ENCODE measurements at places on chromosomes 4 and X.

DNA sequence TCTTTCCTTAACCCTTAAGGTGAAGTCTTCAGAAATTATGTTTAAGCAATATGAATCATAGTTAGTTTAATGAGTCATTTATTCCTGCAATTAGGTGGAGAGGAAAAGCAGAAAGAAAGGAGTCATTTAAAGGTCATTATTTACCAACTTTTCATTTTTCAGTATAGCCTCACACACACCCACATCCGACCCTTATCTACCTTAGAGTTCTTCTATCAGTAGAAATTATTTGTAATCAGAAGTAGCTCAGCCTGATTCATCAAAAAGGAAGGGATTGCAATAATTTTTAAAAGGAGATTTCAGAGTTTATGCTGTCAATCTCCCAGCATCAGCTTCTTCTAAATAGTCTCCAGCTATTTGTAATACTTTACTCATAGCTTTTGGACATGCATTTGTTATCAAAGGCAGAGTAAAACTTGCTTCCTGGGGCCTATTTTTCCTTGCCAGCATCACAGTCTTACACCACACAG is 5.9 kb downstream of the ANXA10 start:
- no peak for DNase-seq

- DNase-seq, result no peak
These were observed 404.6 kb upstream of the FAT1 start for GRCh38 chr4:187128222-187128621.

DNA sequence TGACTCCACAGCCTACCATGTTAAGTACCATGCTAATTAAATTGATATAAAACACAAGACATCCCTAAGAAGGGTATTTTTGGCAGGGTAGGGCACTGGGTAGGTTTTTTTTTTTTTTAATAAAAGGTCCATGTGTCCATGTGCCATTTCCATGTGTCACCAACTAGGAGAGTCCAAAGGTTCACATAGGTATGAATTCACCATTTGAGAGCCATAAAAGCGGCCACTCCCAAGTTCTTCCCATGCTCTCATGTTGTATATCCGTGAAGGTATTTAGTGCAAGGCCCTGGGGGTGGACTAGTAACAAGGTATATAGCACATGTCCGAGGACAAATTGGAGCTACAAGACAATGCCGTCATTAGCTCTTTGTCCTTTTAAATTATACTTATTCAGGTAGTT is 107.3 kb downstream of the PDE5A start:
- no peak for DNase-seq

DNA sequence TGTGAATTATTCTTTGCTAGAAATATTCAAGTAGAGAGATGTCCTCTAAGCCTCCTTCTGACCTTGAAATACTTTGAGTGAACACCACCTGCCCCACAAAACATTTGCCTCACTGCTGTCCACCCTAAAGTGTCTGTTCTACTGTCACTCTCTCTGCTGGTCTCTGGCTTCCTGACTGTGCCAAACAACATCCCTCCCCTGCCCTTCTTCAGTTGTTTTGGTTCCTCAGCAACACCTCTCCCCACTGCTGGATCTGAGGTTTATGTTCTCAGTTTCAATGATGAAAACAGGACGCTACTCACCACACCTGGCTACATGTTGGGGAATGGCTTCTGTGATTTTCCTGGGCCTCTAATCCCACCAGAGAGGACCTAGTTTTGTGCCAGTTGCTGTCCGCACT is 456.9 kb downstream of the BCOR start:
- DNase-seq, result no peak

- DNase-seq, result no peak
These were observed 35.2 kb upstream of the SLC2A9 start for GRCh38 chr4:10056334-10057022.

DNA sequence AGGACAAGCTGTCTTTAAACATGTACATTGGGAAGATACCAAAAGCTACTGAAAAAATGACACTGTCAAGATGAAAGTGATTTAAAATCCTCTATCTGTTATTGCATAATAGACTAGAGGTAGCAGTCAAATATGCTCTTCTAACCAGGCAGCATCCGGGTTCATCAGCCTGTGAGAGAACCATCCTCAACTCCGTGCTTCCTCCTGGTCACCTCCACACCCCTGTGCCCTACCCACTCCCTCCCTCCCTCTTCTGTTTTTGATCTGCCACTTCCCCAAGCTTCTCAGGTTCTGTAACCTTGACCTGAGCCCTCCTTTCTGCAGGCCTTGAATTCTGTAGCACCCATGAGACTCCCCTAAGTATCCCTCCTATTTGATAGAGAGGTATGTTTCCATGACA is 5.9 kb downstream of the NOX1 start:
- DNase-seq, result no peak

DNA sequence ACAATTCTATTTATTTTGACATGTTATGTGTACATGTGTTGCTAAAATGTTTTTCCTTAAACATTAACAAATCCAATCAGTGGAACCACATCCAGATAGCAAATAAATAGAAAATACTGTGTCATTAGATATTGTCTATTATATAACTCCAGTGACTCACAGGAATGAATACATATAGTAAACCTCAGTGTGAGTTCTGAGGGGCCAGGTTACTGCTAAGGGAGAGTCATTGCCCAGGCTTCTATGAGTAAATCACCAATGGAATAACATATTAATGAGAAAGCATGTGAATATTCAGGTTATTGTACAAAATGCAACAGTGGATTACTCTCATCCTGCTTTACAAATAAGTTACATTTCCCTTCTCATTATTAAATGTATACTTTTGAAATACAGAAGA is 27.2 kb downstream of the TACR3 start:
- DNase-seq, result no peak

DNA sequence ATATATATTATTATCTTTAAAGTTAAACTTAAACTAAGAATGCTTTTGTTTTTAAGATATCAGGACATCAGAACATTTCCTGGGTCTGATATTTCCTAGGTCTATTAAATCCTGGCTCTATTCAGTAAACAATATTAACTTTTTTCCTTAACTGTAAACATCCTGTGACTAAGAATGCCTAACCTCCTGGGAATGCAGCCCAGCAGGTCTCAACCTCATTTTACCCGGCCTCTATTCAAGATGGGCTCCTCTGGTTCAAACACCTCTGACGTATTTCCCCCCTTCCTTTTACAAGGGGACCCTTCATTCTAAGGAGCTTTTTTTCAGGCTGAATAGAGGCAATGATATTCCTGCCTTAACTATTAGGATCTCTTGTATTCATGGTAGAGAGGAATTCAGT is 35.8 kb upstream of the DYNLT3 start:
- no peak for DNase-seq

GRCh38 chr4:11565899-11566298 is 137.2 kb upstream of the HS3ST1 start:
- DNase-seq, result no peak

Data from activated T-cell treated with anti-CD3 and anti-CD28 coated beads, Interleukin-2, amount 50 U/mL, for 72 hours (primary cell).